ENCODE measurements at places on chromosomes 12 and 14. TPM values are rescaled to one million over a fixed set of nuclear protein-coding genes. Genes with fewer than 3 reads are reported as not detected.

The SLC10A1 gene
- not detected for total RNA-seq

The CD163L1 gene
- total RNA-seq = 0.54 TPM

The EEF1AKMT3 gene
- total RNA-seq = 5.9 TPM

The COPS7A gene
- 77.6 TPM for total RNA-seq

The PLEKHH1 gene
- 0.86 TPM for total RNA-seq

The ASPG gene
- total RNA-seq = 0.13 TPM

The KLRC1 gene
- total RNA-seq = not detected

The IL26 gene
- total RNA-seq = 4.5 TPM

The PYGL gene
- 95.0 TPM for total RNA-seq

The MGAT4C gene
- total RNA-seq = not detected

All from articular chondrocyte of knee joint (primary cell).